HCEC 1CT (cell line): ENCODE measurements at places on chromosomes 6 and 20.
A peak's percentile ranks its signal among the peaks of the same experiment; 100 is the strongest.

DNA sequence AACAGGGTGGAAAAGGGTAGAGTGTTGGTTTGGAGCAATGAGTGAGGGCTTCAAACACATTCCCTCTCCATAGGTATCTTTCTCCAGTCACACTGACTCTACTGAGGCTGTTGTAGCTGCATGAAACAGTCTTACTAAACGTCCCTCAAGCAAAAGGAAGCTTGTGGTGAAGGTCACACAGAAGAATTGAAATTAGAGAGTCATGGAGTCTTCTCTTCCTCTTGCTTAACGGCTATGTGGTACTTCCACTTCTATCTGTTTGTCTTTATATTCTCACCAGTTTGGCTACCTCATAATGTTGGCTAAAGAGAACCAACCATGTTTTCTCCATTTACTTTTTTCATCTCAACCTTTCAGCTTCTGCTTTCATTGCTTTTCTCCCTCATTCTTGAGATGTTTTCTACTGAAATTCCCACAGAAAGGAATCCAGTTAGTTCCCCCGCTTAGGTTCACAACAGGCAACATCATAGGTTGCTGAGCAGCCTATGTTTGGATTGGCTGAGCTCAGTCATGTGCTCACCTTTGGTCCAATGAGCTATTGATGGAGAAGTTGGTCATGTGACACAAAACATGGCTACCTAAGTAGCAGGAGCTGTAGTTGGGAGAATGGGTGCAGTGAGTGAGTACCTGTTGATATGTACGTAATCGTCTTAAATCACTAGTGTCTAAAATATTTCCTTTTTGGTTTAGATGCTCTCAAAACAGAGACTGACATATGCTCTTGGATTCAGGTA is 99.8 kb downstream of the SNAP25 start:
- DNase-seq = no peak

DNA sequence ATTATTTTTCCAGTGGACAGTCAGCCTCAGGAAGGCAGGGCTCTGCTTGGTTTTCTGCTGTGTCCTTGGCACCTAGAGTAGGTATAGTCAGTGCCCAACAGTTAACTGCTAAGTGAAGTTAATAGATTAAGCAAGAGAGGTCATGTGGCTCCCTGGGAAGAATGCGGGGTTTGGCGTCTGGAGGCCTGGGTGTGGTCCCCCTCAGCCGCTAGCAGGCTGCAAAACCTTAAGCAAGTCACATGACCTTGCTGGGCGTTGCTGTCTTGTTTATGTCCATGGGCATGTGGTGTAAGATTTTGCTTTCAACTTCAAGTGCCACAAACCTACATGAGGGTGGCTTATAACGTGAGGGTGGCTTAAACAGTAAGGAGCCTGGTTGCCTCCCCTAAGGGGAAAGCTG is 75.5 kb upstream of the SCP2D1 start:
- peak; percentile 34 for DNase-seq

GRCh38 chr6:70423189-70424134 is 10.2 kb downstream of the FAM135A start:
- DNase-seq = peak; percentile 8

DNA sequence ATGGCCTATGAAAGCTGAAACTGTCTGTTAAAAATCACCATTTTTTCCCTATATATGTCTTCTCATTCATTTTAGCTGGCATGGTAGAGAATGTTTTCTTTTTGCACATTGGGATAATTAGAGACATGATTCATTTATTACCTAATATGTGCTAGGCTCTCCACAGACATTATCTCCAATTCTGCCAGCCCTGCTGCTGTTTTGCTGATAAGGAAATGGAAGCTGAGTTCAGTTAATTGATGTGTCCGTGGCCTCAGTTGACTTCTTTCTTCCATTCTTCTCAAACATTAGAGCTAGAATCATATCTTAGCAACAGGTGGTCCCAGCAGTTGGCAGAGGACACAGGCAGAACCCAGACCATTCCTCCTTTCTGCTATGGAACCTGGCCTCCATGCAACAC is 644.1 kb upstream of the CITED2 start:
- no peak for DNase-seq

DNA sequence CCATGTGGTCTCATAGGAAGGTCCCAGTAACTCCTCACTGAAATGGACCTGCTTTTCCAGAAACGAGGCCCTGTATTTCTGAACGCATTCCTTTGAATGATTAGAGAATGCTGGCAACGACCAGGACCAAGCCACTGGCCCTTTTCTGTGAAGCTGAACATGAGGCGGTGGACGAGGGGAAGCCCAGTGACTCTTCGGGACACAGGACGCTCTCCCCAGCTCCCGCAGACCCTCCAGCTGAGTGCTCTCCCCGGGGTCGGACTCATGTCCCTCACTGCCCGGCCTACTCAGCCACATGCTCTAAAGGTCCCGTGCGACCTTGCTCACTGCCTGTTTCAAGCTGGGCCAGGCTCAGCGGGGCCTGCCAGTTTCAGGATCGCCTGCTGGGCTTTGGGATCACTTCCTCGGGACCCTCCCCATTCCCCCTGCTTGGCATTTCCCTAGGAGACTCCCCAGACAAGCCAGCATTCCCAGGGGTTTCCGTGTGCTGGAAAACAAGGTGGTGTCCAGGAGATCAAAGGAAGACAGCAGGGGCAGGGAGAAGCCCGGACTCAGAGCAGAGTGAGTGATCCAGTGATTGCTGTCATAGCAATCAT is 2.6 kb upstream of the CST9 start:
- no peak for DNase-seq

- peak; percentile 37 for DNase-seq
Observed at GRCh38 chr20:61896058-61896961, 169.4 kb downstream of the TAF4 start.

- DNase-seq = no peak
Observed at GRCh38 chr6:11374036-11375010, 141.9 kb upstream of the NEDD9 start.

- no peak for DNase-seq
Observed at GRCh38 chr20:62365814-62366369, 1.2 kb downstream of the LAMA5 start.

- DNase-seq = no peak
Observed at GRCh38 chr6:42627044-42627443, 63.2 kb downstream of the UBR2 start.

DNA sequence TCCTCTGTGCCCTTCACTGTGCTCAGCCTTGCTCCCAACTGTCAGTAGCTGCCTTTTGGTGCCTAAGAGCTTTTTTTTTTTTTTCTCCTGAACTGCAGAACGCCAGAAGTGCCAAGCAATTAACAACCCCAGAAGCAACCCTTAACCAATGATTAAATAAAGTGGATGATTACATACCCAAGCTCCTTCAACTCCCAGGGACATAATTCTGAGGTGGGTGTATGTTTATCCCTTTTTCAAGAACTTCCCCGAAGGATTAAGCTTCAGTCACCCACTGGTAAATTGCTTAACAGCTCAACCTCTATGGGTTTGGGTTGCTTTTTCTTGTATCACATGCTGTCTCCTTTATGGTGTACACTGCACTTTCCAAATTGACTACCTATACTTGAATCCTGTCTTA is 41.1 kb downstream of the KLHL31 start:
- no peak for DNase-seq

DNA sequence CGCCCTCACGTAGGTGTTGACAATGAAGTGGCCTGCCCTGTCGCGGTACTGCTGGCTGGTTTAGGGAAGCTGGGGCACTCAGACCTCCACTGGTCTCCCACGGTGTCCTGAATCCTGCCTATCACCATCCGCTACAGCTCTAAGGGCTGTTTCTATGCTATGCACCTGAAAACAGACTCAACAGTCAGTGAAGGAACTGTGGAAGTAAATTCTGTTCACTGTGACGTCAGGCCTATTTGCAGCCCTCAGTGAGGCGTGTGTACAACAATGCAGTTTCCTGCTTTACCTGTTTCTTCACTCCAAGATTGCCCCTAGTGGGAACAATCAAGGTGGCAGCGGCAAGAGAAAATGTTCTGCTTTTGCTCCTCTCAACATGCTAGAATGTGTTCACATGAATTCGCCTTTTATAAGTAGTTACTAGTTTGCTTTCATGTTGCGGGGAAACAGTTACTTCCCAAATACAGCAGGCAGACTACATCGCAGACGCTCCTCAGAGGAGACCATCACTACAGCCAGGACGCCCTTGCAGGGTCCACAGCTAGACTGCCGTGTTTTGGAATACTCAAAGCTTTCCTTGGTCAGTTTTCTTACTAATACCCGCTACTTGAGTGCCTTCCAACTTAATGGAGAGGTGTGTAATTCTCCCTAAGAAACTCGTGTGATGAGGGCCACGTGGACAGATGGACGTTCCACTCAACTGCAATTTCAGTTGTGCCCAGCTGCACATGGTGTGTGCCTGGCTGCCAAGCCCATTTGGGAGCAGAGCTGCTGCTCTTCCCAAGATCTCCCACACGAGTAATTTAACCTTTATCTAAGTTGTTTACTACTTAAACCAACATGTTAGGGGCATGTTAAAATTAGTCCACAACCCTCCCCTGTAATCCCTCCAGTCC is 25.4 kb downstream of the DIDO1 start:
- DNase-seq = no peak

GRCh38 chr6:98634569-98634968 is 199.8 kb upstream of the POU3F2 start:
- DNase-seq = no peak

GRCh38 chr6:27867051-27867944 is 44.9 kb downstream of the OR2B2 start:
- DNase-seq = peak; percentile 90

GRCh38 chr6:118542184-118542952 is 5.7 kb upstream of the PLN start:
- DNase-seq = no peak

- no peak for DNase-seq
Observed at GRCh38 chr6:18488004-18488403, 100.9 kb downstream of the RNF144B start.

DNA sequence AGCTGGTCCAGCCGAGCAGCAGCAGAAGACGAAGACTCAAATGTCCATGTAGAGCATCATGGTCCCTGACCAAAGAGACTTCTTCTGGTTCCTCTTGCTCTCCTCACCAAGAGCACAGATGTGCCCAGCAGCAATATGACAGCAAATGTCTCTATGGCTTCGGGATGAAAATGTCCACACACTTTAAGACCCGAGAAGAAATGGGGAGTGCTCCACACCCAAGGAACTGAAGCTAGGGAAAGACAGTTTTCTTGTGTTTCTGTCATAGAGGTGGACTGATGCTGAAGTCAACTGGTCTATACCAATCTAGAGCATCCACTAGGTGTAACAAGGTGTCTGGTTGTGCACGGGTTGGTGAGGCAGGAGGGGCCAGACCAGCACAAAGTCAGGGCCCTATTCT is 4.5 kb upstream of the CPNE1 start:
- no peak for DNase-seq

DNA sequence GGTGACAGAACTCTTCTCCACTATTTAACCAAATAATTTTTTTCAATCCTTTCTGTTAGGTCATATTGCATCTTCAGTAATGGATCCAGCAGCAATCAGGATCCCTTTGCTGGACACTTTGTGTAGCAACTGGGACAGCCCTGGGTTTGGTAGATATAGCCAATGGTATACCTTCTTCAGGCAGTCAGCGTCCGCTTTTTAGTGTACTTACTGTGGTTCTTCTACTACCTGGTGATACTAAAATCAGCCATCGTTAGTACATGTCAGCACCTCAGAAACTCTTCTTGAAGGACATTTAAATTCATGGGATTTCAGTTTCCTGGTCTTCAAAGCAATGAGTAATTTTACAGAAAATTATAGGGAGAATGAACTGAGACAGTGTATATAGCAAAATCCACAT is 93.5 kb downstream of the ADGRG6 start:
- DNase-seq = no peak

- no peak for DNase-seq
Observed at GRCh38 chr20:57457243-57458095, 66.3 kb downstream of the RBM38 start.

DNA sequence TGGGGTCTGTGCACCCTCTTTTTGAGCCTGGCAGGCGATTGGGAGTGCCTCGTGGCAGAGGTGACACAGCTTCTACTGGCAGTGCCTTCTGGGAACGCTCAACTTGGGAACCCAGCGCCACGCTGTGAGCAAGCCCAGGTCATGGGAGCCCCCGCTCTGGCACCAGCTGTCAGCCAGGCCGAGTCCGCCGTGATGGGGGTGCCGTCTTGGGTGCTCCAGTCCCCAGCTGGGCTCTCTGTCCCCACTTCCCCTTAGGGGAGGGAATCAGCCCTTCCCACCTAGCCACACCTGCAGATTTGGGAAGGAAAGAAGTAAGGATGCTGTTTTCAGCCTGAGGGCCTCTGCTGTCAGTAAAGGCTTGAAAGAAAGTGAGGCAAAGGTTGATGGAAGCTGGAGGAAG is 31.0 kb upstream of the NTSR1 start:
- DNase-seq = no peak
